ENCODE measurements at places on chromosomes 3 and 15. TPM values are rescaled to one million over a fixed set of nuclear protein-coding genes. Genes with fewer than 3 reads are reported as not detected.
A peak's percentile ranks its signal among the peaks of the same experiment; 100 is the strongest.

- DNase-seq: no peak
- no peak overlapping the region for H3K4me3 ChIP-seq
- no peaks in the 10 kb centered on the region for H3K27me3 ChIP-seq
These were observed 63.8 kb downstream of the TTC23 start for GRCh38 chr15:99185414-99186130.

DNA sequence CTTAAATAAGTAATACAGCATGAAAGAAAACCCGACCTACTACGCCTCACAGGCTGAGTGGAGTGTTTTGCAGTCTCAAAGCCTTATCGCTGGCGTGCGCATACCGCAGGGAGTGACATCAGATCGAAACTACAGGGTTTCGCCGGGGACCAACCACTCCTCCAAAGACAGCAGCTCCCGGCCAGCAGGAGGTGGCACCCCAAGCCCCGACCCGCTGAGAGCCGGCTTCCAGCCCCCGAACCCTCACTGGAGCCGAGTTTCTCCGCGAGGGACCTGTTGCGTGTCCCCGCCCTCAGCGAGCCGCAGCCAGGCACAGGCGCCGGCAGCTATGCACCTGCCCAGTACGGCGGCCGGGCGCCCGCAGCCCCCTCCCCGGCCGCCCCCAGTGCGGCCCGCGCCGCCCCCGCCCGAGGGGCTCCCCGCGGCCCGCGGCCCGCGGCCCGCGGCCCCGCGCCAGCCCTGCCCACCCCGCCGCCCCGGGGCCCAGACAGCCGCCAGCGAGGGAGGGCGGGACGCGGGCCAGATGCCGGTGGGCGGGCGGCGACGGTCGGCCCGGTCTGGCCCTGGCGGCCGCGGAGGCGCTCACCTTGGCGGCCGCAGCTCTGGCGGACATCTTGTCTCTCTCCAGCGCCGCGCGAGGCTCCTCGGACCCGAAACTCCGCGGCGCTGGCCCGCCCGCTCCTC is 710 bp downstream of the TJP1 start:
- peak overlapping the region; percentile 95 for H3K4me3 ChIP-seq
- H3K36me3 ChIP-seq: no peaks in the 10 kb centered on the region
- H3K4me1 ChIP-seq: peaks cover 4% of the 10 kb centered on the region
- H3K27me3 ChIP-seq: no peaks in the 10 kb centered on the region
- DNase-seq: peak; percentile 85

GRCh38 chr15:80350941-80351610 is 53.1 kb upstream of the ARNT2 start:
- H3K36me3 ChIP-seq: no peaks in the 10 kb centered on the region
- no peak for DNase-seq
- no peak overlapping the region for H3K27ac ChIP-seq
- H3K27me3 ChIP-seq: peaks cover 7% of the 10 kb centered on the region
- H3K4me3 ChIP-seq: no peak overlapping the region
- no peaks in the 10 kb centered on the region for H3K4me1 ChIP-seq

- H3K27me3 ChIP-seq: peaks cover 40% of the 10 kb centered on the region
- no peak overlapping the region for H3K4me3 ChIP-seq
- H3K27ac ChIP-seq: no peak overlapping the region
- no peaks in the 10 kb centered on the region for H3K36me3 ChIP-seq
These were observed 45.8 kb upstream of the FOXP1 start for GRCh38 chr3:71629289-71629688.

SEMA6D gene
- 18.3 TPM for total RNA-seq

KBTBD13 gene
- total RNA-seq: not detected

DNA sequence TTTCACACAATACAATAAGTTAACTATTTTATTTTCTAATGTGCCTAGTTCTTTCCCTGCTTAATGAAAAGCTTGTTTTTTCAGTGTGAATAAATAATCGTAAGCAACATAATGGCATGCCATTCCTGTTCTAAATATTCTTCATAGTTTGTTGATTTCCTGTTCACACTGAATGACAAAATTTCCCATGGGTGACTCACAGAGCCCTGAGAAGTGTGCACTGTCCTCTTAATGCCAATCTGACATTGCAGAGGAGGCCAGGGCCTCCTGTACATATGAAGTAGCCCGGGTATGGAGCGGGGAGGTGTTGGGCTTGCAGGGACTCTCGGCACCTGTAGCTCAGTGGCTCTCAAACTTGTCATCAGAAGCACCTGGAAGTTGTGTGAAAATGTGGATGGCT is 24.3 kb downstream of the CCR3 start:
- peaks cover 12% of the 10 kb centered on the region for H3K27me3 ChIP-seq
- no peaks in the 10 kb centered on the region for H3K36me3 ChIP-seq
- H3K27ac ChIP-seq: no peak overlapping the region
- no peaks in the 10 kb centered on the region for H3K4me1 ChIP-seq
- DNase-seq: no peak

DNA sequence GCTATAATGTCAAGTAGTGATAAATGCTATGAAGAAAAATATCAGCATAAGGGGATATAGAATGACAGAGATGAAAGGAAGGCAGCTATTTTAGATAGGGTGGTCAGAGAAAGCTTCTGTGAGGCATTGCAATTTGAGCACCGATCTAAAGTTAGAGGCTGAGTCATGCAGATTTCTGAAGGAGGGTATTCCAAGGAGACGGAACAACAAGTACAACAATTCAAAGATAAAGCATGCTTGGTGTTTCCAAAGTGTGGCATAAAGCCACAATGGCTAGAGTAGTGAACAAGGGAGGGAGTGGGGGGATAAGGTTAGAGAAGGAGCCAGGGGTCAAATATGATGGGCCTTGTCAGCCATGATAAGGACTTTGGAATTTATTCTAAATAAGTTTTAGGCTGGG is 71.9 kb downstream of the PFN2 start:
- H3K27ac ChIP-seq: no peak overlapping the region
- peaks cover 1% of the 10 kb centered on the region for H3K4me1 ChIP-seq
- H3K4me3 ChIP-seq: no peak overlapping the region

SRGAP3 gene
- total RNA-seq: 1.4 TPM

DNA sequence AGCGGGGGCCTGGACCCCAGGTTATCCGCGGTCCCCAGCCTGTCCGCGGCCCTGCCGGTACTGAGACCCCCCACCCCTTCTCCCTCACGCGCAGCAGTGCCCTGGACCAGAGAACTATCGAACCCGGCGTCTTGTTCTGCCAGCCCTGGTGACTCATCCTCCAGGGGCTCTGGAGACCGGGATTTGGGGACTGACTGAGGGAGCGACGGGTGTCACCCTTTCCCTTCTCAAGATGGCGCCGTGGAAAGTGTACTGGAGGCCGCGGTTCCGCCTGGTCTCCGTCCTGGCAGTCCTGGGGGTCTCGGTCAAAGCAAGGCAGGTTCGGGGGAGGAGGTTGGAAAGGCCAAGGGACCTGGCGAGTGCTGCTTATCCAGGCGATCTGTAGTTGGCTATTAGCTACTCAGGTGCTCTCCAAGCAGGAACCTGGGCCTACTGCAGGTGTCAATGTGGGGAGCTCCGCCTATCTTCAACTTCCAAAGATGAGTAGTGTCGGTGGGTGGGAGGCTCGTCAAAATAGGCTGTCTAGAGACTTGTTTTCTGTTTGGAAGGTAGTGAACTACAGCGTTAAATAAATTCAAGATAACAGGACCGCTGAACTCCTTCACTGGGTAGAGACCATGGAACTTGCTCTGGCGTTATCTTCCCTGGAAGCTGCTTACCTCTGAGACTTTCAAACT is 790 bp downstream of the RAB5A start:
- H3K36me3 ChIP-seq: peaks cover 10% of the 10 kb centered on the region
- peak overlapping the region; percentile 95 for H3K4me3 ChIP-seq
- DNase-seq: peak; percentile 41
- H3K27me3 ChIP-seq: no peaks in the 10 kb centered on the region
- peaks cover 6% of the 10 kb centered on the region for H3K4me1 ChIP-seq
- peak overlapping the region; percentile 88 for H3K27ac ChIP-seq

AGTR1 gene
- total RNA-seq: 3.3 TPM

DNA sequence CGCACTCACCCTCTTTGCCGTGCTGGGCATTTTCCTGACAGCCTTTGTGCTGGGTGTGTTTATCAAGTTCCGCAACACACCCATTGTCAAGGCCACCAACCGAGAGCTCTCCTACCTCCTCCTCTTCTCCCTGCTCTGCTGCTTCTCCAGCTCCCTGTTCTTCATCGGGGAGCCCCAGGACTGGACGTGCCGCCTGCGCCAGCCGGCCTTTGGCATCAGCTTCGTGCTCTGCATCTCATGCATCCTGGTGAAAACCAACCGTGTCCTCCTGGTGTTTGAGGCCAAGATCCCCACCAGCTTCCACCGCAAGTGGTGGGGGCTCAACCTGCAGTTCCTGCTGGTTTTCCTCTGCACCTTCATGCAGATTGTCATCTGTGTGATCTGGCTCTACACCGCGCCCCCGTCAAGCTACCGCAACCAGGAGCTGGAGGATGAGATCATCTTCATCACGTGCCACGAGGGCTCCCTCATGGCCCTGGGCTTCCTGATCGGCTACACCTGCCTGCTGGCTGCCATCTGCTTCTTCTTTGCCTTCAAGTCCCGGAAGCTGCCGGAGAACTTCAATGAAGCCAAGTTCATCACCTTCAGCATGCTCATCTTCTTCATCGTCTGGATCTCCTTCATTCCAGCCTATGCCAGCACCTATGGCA is 41.1 kb upstream of the CSTA start:
- no peaks in the 10 kb centered on the region for H3K36me3 ChIP-seq
- DNase-seq: no peak
- H3K4me3 ChIP-seq: no peak overlapping the region
- H3K4me1 ChIP-seq: no peaks in the 10 kb centered on the region

CSPG4 gene
- total RNA-seq: 12.4 TPM

DNA sequence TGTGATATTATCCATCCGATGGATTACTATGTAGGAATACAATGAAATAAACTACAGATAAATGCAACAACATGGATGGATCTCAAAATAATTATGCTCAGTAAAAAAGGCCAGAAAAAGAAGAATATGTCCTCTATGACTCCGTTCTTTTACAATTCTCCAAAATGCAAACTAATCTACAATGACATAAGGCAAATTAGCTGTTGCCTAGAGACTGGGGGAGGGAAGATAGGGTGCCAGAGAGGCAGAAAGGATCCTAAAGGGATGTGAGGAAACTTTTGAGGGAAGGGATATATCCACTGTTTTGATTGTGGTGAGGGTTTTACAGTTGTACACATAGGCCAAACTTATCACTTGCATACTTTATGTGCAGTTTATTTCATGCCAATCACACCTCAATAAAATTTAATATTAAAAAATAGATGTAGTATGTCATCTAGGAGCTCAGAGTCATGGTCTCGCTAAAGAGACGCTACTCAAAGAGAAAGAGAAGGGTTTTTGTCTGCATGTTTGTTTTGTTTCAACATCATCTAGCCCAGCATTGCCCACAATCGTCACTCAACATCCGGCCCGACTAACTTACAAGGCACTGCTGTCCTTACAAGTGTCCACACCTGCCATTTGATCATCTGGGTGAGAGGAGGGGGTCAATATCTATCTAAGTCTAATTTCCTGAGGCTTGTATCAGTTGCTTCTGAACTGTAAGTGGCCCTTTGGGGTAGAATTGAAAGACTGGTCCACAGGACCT is 29.5 kb downstream of the HES1 start:
- DNase-seq: no peak
- no peak overlapping the region for H3K4me3 ChIP-seq
- H3K4me1 ChIP-seq: no peaks in the 10 kb centered on the region
- H3K27me3 ChIP-seq: peaks cover 70% of the 10 kb centered on the region

ZNF385D gene
- 0.28 TPM for total RNA-seq

GRCh38 chr3:50574444-50574831 is 5.1 kb downstream of the HEMK1 start:
- no peak overlapping the region for H3K27ac ChIP-seq
- DNase-seq: no peak
- H3K4me1 ChIP-seq: no peaks in the 10 kb centered on the region
- peaks cover 38% of the 10 kb centered on the region for H3K36me3 ChIP-seq
- no peak overlapping the region for H3K4me3 ChIP-seq

- H3K4me3 ChIP-seq: no peak overlapping the region
- H3K4me1 ChIP-seq: peaks cover 2% of the 10 kb centered on the region
- no peak overlapping the region for H3K27ac ChIP-seq
- no peaks in the 10 kb centered on the region for H3K36me3 ChIP-seq
- peaks cover 27% of the 10 kb centered on the region for H3K27me3 ChIP-seq
These were observed 54.7 kb downstream of the B3GNT5 start for GRCh38 chr3:183307749-183308148.

GRCh38 chr15:101201411-101202174 is 50.3 kb downstream of the CHSY1 start:
- DNase-seq: peak; percentile 99
- peak overlapping the region; percentile 83 for H3K27ac ChIP-seq
- H3K27me3 ChIP-seq: no peaks in the 10 kb centered on the region
- peaks cover 36% of the 10 kb centered on the region for H3K4me1 ChIP-seq
- H3K4me3 ChIP-seq: no peak overlapping the region

- no peak overlapping the region for H3K4me3 ChIP-seq
- no peak overlapping the region for H3K27ac ChIP-seq
- H3K36me3 ChIP-seq: no peaks in the 10 kb centered on the region
- no peaks in the 10 kb centered on the region for H3K27me3 ChIP-seq
- DNase-seq: no peak
- H3K4me1 ChIP-seq: no peaks in the 10 kb centered on the region
These were observed 370.0 kb downstream of the WDR72 start for GRCh38 chr15:53389271-53390037.

DNA sequence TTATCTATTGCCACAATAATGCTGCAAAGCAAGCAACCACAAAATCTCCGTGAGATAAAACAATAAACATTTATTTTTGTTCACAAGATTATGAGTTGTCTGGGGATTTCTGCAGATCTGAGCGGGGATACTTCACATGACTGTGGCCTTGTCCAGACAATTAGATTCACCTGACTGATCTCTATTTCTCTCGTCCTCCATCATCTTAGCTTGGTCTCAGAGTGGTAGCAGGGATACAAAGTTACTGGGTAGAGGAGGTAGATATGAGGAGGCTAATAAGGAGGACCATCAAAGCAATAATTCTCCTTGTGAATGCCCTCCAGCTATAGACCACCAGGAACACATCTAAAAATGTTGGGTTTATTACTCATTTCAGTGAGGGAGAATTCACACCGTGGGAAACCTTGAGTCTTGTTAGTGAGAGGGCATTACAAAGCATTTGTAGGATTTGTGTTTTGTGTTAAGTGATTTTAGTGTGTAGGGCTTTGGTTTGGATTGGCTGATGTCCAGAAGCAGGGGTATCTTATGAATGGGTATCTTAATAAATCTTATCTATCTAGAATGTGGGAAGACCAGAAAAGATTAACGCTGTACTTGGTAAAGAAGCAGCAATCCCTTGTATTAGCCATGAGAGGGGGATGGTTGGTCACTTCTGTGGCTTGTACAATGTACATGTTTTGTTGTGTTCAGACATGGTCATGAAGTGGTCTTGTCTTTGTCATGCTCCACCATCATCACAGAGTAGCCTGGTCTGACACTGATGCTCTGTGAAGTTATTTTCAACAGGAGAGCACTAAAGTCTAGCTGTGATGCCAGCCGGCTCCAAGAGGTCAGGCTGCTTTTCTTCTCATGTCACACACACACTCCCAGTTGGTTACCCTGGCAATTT is 287.6 kb upstream of the STT3B start:
- no peak for DNase-seq
- H3K4me1 ChIP-seq: no peaks in the 10 kb centered on the region
- H3K27ac ChIP-seq: no peak overlapping the region
- no peak overlapping the region for H3K4me3 ChIP-seq
- H3K36me3 ChIP-seq: no peaks in the 10 kb centered on the region

- DNase-seq: no peak
- H3K4me1 ChIP-seq: no peaks in the 10 kb centered on the region
- no peaks in the 10 kb centered on the region for H3K36me3 ChIP-seq
- H3K4me3 ChIP-seq: no peak overlapping the region
These were observed 19.6 kb upstream of the DGKG start for GRCh38 chr3:186381424-186382216.
